Lung microvascular endothelial cell (primary cell): ENCODE measurements at places on chromosomes 7 and 10. TPM values are rescaled to one million over a fixed set of nuclear protein-coding genes. Genes with fewer than 3 reads are reported as not detected.
A peak's percentile ranks its signal among the peaks of the same experiment; 100 is the strongest.

DNA sequence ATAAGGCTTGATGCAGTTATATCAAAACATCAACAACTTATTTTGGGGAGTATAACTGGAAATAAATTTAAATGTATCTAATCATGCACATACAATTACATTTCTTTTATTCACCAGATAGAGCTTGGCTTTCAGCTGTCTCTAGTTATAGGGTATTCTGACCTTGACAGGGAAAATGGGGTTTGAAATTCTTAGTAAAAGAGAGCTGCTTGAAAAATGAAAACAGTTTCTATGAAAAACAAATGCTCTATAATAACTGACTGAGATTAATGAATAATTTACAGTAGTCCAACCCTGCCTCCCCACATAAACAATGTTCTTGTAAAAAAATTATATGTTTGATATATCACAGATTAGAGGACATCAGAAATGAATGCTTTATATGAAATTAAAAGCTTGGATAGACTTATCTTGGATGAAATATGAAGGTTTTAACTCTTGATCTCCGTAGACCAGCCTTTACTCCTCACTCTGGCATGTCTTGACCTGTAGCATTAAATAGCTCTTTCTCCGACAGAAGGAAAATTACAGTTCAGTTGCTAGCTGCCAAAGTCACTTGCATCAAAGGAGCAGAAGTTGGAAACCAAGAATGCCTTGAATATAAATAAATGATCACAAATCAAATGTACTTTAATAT is 32.1 kb downstream of the VWC2 start:
- DNase-seq = no peak

The KCNIP2 gene
- total RNA-seq = under 0.01 and 0.20 TPM in 2 replicates

GRCh38 chr10:17257466-17258321 is 29.7 kb downstream of the VIM start:
- DNase-seq = peak; percentile 83

The BICC1 gene
- under 0.01 and 0.20 TPM in 2 replicates for total RNA-seq

The CALHM1 gene
- not detected in 2 replicates for total RNA-seq
